HEK293T (cell line): ENCODE measurements at places on chromosomes 6 and 20.

DNA sequence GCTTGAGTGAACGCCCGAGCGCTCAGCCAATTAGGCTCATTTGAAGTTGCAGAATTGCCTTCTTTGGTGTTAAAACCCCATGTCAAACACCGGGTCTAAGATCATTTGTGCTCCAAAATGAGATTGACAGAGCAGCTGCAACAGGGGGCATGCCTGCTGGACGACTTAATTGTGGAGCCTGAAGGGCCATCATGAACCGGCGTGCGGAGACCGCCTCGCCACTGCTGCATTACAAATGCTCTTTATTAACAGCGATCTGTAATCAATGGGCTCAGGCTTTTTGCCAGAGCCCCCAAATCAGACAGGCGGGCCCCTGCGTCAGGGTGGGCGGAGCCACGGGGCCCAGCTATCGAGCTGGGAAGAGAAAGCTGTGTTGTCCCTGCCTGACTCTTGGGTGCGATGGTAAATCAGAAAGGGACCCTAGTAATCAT is 183.2 kb downstream of the SIM1 start:
- DNase-seq, result no peak

GRCh38 chr6:116662202-116662601 is 6.4 kb downstream of the ZUP1 start:
- DNase-seq, result no peak

DNA sequence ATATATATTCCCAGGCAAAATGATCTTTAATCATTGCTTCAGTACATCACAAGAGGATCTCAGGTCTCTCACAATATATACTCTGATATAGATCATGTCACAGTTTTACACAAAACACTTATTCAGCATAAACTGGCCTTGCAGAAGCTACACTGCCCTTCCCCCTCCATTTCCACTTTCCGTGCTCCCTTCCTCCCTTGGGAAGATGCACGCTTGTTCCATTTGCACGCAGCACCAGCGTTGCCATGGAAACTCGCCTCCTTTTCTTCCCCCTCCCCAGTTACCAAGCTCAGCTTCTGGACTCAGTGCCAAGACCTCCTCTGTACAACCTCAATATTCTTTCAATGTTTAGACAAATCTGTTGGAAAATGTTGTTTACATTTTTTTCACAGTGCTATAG is 154.6 kb downstream of the RFPL4B start:
- DNase-seq, result peak; percentile 27

- no peak for DNase-seq
Measured at GRCh38 chr6:98924647-98925046, 23.1 kb downstream of the FBXL4 start.

DNA sequence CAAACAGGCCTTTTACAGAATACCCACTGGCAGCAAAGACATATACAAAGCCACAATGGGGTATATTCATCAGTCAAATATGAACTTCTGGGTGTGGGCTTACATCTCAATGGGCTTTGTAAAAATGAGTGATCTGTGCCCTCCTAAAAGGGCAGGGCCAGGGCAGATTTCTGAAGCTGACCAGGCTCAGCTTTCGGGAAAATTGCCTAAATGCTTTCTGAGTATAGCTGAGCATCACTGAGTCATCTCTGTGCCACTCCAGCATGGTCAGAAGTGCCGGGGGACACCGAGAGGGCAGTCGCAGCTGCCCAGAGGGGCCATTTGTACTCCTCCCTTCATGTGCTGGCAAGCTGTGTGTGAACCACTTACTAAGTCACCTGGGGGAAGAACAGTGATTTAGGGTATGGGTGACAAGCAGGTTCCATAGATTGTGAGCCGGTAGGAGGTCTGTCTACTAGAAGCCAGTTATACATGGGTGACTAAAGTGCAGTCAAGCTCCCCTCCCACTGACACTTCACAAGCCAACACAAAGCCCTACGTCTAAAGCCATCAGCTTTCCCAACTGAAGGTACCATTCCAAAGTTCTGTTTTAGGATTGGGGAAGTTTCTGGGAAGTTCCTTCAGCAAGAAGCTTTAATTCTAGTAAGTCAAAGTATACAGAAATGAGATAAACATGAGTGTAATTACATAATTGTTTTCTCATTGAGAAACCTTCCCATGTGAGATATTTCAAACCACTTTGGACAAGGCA is 147.6 kb upstream of the TAB2 start:
- no peak for DNase-seq

GRCh38 chr6:92586236-92586977 is 833.0 kb downstream of the EPHA7 start:
- DNase-seq, result no peak

GRCh38 chr20:51818479-51819008 is 16.2 kb upstream of the SALL4 start:
- DNase-seq, result no peak

- no peak for DNase-seq
Measured at GRCh38 chr6:137160763-137161162, 12.7 kb downstream of the IL22RA2 start.

DNA sequence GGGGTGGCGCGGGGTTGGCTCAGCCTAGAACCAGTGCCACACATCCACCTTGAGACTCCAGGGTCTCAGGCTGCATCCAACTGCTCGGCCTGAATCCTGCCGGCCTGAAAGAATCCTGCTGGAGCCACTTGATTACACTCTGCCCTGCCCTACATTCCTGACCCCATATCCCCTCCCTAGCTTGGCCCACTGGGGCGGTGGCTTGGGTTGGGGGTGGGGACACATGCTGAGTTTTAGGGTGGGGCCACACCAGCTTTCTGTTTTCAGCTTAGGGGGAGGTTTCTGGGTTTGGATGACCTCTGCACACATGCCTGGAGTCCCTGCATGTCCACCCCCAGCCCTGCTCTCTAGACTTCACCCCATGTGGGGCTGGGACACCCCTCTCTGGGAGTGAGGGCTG is 6.8 kb downstream of the ITPR3 start:
- no peak for DNase-seq

- no peak for DNase-seq
Measured at GRCh38 chr6:106658469-106658868, 29.1 kb downstream of the QRSL1 start.

- no peak for DNase-seq
Measured at GRCh38 chr20:48763216-48763914, 64.4 kb downstream of the PREX1 start.

GRCh38 chr20:37455659-37456058 is 65.4 kb upstream of the NNAT start:
- no peak for DNase-seq

DNA sequence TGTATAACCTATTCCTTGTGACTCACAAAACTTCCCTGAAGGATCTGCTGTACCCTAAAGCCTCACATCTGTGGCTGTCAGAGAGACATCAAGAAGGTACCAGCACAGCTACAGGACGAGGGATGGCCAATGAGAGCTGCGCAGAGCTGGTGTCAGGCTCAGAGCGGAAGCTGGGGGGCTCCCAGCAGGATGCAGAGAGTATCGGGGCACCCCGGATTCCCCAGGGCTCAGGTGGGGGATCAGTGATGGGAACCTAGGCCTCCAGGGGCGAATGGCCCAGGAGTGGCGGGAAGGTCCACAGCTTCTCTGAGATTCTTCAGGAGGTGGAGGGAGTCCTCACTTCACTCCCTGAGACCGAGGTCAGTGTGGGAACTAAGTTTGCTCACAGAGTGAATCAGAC is 30.9 kb upstream of the SMOC2 start:
- DNase-seq, result no peak

DNA sequence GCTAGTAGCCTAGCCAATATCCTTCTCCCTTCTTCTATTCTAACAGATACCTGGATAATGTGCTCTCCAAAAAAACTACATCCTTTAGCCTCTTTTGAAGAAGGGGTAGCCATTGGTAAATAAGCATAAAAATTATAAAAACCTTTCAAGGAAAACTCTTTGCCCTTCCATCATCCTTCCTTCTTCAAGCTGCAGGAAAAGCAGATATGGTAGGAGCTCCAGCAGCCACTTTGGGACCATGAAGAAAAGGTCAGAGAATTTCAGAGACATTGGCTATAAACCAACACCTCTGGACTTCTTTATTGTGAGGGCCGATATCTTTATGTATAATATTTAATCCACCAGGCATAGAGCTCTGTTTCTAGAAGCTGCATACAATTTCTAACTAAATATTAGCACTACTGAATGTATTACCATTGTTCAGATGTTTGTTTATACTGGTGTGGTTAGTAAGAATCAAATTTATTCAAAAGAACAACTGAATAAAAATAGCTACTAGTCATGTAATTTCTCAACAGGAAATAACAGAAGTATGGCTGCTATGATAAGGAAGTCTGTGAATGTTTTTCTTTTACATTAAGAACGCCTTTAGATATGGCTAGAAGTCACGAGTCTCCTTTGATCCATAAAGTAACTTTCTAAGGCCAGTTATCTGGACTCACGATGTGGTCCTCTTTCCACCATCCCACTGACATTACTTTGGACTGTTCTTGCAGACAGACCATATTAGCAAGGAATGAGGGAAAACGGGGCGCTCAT is 32.2 kb downstream of the MYLK4 start:
- DNase-seq, result no peak

GRCh38 chr20:23391707-23392310 is 29.5 kb downstream of the NAPB start:
- no peak for DNase-seq

DNA sequence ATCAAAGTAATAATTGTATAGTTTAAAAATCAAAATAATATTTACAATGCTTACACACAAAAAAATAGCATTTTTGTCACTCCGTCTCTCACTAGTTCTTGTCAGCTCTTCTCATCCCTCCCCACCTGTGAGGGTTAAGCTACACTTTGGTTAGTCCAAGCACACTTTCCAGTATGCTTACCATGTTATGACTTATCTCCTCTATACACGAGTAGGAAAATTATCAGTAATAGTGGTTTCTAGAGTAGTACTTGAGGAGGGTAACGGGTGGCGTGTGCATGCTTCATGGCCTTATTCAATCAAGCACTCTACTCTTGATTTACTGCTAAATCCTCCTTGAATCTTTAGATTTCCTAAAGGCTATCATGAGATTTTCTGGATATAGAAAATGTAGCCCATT is 443.7 kb downstream of the UTRN start:
- DNase-seq, result no peak

GRCh38 chr6:69680302-69680701 is 116.5 kb downstream of the LMBRD1 start:
- no peak for DNase-seq

DNA sequence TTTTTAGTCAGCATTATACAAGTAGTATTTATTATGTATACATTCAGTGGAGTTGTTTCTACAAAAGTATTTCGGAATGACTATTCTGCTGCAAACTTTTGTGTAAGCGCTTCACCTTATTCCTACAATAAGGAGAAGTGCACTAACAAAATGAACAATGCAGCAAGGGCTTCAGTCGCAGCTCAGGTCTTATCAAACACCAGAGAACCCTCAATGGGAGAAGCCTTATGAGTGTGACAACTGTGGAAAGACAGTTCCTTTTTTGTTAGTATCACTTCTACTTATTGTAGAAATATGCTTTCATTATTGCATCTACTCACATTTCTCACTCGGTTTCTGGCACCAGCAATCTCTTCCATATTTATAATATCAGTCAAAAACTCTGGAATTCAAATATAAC is 18.8 kb downstream of the ZKSCAN3 start:
- DNase-seq, result no peak

DNA sequence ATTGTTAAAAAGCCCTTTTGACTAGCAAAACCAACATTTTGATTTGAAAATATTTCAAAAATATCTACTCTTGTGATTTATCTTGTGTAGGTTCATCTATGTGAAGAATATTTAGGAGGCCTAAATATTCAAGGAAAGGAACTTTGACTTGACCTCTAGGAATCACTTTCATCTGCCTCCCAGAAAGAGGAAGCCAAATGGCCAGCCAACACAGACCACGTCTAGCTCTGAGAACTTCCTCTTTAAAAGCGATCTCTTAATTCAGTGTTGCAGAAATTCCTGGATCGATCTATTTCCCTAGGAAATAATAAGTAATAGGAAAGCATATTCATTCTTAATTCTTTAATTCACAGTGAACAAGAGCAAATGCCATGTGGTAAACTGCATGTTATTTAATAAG is 9.6 kb upstream of the MOXD1 start:
- DNase-seq, result no peak

DNA sequence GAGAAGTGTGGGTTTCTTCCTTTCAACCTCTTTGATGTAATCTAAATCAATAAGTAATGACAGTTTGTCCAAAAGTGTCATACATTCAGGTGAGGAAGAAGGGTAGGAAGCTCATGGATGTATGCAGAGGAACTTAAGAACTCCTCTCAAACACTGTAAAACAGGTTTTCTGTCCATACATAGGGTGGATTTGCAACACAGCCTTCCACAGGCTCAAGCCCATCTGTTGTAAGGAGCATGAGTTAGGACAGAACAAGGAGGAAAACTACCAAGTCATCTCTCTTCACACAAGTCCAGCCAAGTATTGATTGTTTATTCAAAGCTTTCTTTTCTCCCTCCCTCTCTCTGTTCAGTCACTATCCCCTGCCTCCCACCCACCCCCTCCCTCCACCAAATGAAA is 49.0 kb upstream of the CDYL start:
- DNase-seq, result no peak

DNA sequence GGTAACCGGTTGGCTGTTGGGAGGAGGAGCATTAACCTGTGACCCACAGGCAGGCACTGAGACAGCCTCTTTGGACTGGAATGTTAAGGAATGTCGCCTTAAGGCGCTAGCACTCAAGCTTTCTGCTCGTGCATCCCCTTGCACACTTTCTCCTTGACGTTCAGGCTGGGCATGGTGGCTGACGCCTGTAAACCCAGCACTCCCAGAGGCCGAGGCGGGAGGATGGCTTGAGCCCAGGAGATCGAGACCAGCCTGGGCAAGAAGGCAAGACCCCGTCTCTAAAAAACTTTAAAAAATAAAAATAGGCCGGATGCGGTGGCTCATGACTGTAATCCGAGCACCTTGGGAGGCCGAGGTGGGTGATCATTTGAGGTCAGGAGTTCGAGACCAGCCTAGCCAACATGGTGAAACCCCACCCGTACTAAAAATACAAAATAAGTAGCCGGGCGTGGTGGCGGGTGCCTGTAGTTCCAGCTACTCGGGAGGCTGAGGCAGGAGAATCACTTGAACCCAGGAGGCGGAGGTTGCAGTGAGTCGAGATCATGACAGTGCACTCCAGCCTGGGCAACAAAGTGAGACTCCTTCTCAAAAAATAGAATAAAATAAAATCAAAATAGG is 1.9 kb upstream of the GID8 start:
- DNase-seq, result no peak

- peak; percentile 39 for DNase-seq
Measured at GRCh38 chr6:116616737-116617053, 416 bp downstream of the RSPH4A start.

DNA sequence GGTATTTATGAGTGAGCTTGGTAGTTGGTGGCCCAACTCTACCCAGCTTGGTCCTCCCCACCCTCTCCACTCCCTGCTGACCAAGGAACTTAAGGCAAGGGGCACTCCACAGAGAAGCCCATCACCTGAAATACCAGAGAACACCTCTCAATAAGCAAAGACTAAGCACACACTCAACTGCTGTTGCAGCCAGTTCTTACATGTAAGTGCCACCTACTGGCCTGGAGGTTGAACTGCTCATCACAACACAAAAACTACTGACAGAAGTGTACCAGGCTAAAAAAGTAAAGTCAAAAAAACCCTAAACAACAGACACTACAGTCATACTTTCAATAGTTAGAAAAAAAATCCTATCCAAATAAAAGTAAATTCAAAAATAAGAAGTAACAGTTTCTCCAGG is 146.2 kb downstream of the FAM83B start:
- no peak for DNase-seq

- DNase-seq, result peak; percentile 56
Measured at GRCh38 chr20:19758501-19759331, 658 bp downstream of the RIN2 start.
